ENCODE measurements at places on chromosomes 3 and 15.

GRCh38 chr3:60809857-60810610 is 441.2 kb downstream of the FHIT start:
- DNase-seq = no peak

DNA sequence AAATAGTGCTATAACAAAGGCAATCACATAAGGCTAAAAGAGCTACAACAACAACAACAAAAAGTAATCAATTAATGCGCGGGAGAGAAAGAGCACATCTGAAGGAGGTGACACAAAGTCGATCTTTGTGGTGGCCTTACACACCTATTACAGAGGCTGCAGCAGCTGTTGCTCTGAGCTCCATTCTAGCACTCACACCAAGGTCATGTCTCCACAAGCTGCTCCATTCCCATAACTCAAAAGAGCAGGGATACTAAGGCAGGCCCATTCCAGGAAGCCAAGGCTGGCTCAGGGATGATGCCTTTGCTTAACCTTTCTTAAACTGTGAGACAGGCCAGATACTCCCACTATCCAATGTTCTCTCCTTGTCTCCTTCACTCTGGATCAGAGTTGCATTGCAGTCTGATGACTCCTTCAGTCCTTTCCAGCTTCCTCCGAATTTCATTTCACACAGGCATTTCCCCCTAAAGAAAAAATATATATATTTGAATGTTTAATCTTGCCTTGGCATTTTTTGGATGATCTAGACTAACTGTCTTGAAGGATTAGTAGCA is 52.7 kb downstream of the SNTN start:
- DNase-seq = no peak

GRCh38 chr3:64143409-64144130 is 81.7 kb downstream of the PRICKLE2 start:
- DNase-seq = no peak

GRCh38 chr3:117114517-117115265 is 405.1 kb downstream of the TUSC7 start:
- DNase-seq = no peak

- DNase-seq = no peak
Observed at GRCh38 chr3:127611251-127611650, 13.0 kb downstream of the MCM2 start.

DNA sequence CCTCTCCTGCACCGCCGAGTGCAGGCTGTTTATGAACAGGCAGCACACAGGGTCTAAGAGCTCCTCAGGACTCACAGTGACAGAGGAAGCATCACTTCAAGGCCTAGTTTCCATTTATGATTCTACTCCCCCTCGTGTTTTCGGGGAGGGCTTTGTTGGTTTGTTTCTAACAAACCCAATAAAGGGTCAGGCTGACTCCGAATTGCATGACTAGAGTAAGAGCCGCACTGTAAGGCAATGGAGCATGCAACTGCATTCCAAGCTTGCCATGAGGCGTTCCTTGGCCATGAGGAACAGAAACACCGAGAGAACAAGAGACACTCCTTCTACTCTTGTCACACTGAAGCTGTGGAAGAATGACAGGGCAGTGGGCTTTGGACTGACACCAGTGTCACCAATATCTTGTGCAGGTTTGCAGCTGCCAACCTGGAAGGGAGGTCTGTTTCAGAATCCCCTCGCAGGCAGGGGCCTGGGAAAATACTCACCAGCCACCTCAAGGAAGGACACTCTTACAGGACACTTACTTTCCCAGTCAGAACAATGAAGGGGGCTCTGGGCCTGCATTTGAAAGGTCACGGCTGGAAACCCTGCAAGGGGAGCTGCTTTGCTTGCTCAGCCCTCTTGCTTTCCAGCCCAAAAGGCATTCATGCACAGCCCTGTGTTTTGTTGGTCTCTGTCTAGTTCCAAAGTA is 96.8 kb downstream of the ADAMTS17 start:
- DNase-seq = no peak

DNA sequence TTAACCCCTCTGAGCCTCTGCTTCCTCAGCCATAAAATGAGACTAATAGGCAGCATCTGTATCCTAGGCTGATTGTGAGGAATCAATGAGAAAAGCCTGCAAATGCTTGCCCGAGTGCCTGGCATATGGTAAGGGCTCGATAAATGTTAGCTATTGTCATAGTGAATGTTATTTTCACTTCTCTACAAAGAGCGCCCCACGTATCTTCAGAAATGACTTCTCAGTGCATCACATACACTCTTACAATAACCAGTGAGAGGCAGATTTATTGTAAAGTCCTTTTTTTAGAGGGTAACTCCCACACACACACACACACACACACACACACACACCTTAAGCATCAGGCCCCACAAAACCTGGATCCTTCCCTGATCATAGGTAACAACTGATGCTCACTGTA is 60.5 kb upstream of the SPATA12 start:
- DNase-seq = no peak

DNA sequence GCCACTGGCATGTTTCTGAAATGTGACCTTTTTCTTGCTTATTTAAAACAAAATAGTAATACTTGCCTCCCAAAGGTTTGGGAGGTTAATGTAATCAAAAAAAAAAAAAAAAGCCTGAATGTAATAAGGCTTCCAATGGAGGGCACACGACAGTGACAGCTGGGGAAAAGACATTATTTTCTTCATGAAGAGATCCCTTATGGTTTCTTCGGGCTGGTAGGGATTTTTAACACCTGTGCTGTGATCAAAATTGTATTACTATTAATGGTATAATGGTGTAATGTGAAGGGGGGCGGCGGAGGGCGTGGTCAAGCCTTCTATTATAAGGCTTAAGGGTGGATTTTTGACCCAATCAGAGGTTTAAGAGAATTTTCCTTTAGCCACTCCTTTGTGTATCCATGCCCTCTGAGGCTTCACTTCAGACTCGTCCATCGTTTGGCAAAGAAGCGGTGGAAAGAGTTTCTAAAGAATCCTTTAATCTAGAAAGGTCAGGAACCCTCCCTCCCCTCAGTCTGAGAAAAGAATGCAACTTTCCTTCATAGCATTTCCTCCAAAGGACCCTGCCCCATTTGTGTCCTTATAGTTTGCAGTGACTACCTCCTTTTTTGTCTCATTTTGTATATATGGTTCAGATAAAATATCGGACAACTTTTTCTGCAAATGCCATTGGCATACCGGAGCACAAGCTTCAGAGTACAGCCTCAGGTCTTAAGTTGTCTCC is 89.5 kb upstream of the CHD2 start:
- no peak for DNase-seq

GRCh38 chr15:69857686-69858391 is 239.9 kb downstream of the TLE3 start:
- DNase-seq = no peak

DNA sequence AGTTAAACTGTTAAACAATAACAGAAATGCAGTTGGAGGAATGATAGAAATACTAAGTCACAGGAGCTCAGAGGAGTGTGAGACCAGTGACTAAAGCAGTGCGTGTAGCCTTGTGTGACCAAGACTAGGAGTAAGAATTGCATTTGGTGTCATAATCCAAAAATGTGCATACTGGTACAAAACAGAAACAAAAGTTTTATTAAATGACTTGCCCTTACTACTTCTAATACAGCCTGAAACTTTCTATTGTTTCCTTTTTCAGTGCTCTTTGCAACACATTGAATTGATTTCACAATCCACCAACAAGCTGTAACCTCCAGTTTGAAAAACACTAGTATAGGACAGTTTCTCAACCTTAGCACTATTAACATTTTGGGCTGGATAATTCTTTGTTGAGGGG is 17.1 kb downstream of the SNX1 start:
- DNase-seq = no peak

- no peak for DNase-seq
Observed at GRCh38 chr15:35514759-35515158, 31.2 kb downstream of the DPH6 start.

DNA sequence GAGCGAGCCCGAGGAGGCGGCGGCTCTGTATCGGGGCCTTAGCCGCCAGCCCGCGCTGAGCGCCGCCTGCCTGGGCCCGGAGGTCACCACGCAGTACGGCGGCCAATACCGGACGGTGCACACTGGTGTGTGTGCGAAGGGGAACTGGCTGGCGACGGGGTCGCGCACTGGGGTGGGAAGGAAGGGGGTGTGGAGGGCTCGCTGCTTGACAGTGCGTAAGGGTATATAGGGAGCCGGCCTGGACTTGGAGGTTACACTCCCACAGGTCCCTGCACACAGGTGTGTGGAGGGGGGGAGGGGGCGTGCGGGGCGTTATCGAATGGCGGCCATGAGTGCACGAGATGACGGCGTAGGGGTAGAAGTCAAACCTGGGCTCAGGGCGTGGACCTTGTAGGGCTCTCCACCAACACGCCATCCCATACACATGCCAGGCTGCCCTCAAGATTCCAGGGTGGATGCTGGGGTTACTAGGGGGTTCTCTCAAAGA is 389 bp downstream of the APEH start:
- no peak for DNase-seq

- no peak for DNase-seq
Observed at GRCh38 chr3:78076379-78076778, 1036.5 kb downstream of the ROBO2 start.

GRCh38 chr15:60660290-60661051 is 181.5 kb upstream of the ICE2 start:
- DNase-seq = no peak

DNA sequence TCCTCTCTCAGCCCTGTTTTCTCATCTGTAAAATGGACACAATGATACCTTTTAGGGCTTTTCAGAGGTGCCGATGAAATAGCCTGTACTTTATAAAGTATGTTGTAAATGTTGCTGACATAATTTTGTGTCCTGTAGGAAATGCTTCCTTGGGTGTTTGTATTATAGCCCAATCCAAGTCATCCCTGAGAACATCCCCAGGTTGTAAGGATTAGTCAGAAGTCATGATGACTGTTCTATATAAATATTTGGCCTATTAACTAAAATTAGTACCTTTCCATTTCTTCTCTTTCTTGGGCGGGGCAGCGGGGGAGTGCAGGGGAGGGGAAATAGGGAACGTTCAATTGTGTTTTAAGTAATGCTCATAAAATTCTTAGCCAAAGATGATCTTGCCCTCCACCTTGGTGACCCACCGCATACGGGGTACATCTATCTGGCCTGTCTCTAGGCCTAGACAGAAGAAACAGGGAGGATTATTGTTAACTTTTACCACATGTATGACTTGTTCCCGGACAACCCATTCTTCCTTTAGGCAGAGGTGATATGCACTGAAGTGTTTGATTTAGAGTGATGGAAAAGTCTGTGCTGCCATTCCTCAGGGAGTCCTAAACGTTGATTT is 120.7 kb downstream of the VGLL4 start:
- no peak for DNase-seq

DNA sequence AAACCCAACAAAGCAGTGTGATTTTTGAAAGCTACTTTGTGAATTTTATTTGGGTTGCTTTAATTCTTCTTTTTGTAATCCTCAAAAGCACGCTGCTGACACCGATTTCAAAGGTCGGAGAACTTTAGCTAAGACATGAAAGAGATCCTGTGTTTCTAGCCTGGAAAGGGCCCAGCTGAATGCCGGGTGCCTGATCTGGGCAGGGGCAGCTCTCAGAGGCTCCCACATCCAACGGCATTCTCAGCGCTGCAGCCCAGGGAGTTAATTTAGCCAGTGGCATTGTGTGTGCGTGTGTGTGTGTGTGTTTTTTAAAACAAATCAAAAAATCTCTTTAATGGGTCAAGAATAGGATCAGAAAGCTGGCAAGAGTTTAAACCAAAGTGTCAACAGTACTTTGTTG is 6.6 kb downstream of the RBP1 start:
- no peak for DNase-seq

DNA sequence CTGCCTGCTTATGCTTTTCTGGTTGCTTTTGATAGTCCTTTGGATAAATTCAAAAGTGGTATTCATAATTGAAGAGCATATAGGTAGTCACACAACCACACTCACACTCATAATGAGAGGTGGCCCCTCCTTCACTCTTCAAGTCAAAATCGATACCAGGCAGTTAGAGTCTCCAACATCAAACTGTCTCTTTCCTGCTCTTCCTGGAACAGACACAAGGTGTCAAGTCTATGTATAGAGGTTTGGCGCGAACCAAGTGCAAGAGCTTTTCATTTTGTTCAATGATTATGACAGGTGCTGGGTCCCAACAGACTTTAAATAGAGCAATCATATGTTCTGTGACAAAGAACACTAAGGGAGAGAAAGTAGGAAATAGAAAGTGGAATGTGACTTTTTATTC is 29.9 kb upstream of the RGMA start:
- DNase-seq = no peak

- no peak for DNase-seq
Observed at GRCh38 chr3:1693145-1693544, 405.5 kb upstream of the CNTN4 start.

DNA sequence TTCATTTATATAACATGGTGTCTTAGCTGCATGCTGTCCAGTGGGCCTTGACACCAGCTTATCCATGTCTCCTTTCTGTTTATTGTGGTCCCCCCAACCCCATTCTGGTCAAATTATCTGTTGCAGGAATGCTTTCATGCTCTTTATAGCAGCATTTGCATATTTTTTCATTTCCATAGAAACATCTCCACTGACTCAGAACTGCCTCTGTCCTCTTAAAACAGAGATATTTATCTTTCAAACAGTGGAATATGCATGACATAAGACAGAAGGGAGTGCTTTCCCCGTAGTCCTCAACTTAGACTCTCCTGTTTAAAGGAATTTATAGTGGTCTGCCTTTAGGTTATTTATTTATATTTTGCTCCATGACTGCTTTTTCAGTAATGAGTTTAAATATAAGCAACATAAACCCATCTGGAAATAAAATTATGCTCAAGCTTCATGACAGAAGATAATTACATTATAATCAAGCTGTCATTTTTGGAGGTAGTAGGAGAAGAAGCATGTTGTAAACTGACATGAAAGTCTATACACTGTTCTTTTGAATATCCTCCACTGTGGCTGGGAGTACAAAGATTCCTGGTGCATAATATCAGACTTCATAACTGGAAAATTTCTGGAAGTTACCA is 179.5 kb upstream of the CD96 start:
- no peak for DNase-seq

- DNase-seq = no peak
Observed at GRCh38 chr3:14481018-14481645, 59.0 kb downstream of the GRIP2 start.

DNA sequence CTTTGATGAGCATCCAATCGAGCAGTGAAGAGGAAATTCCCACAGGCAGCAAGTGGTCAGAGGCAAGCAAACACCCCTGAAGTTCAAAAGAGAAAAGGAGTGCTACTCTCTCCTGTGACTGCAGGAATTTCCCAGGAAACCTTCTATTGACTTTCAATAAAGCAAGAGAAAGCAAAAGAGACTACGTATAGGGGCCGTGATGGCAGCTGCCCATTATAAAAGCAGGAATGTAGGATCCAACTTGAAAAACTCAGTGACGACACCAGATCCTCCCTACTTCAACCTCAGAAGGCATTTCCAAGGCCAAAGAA is 53.1 kb upstream of the IP6K2 start:
- DNase-seq = no peak
